NCI-H69 (cell line): ENCODE measurements at places on chromosomes 5 and 9.
A peak's percentile ranks its signal among the peaks of the same experiment; 100 is the strongest.

- no peak for DNase-seq
These were observed 6.3 kb downstream of the SLIT3 start for GRCh38 chr5:169294621-169295020.

DNA sequence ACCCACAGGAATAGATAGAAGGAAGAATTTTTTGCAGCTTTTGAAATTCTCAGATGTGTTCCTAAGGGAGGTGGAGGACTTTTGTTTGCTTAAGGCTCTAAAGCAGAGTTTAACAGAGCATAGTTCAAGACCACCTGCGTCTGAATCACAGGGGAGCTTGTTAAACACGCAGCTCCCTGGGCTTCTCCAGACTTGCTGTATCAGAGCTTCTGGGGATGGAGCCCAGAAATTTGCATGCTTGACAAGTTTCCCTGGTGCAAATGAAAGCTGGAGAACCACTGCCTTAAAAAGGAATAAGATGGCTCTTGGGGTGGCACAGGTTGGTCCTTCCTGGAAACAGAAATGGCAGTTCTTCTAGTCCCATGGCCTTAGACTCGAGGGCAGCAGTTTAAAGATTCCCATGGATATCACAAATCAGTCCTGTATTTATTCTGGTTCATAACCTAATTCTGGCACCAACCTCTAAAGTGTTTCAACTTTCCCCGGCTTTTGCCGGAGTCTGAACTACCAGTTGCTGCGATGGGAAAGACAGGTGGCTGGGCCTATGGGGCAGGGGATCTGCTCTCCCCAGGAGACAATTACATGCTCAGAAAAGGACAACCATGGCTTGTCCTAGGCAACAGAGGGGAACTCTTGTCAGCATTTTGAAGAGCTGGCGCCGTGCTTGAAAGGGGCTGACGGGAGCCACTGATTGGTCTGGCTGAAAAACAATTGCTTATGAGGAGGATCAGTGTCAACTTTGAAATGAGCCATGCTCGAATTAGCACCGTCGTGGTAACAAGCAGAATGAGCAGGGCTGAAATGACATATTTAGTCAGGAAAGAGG lies 599.6 kb downstream of the CCDC171 start:
- peak; percentile 29 for DNase-seq

DNA sequence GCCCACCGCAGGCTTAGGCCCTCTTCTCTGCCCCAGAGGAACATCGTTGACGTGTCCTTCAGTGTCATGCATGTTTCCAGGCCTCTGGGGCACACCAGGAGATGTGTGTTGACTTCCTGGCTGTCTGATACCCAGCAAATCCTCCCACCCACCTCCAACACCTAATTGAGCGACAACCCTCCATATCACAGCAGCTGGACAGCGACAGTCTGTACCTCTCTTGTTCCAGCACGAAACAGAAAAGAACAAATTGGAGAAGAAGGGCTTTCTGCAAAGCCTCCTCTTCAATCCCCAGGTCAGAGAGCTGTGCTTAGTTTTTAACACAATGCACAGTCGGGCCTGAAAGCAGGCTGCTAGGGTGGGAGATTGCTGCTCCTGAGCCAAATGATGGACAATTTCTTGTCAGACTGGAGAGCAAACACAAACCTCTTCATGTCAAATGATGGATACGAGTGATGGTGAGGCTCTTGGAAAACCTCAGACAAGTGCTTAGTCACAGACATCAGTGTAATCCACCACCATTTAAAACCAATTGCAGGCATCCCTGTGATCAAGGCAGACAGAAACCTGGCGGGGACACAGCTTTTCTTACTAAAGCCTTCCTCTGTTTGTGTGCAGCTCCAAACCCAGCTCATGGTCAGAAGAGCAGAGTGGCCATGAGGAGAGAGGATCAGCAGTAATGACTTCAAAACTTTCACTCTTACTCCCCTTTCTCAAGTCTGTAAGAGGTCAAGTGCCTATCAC lies 110.6 kb downstream of the EBF1 start:
- DNase-seq = no peak

- DNase-seq = no peak
These were observed 9.6 kb downstream of the ACSL6 start for GRCh38 chr5:132001647-132002561.

GRCh38 chr9:133979273-133979920 lies 12.7 kb downstream of the VAV2 start:
- no peak for DNase-seq

DNA sequence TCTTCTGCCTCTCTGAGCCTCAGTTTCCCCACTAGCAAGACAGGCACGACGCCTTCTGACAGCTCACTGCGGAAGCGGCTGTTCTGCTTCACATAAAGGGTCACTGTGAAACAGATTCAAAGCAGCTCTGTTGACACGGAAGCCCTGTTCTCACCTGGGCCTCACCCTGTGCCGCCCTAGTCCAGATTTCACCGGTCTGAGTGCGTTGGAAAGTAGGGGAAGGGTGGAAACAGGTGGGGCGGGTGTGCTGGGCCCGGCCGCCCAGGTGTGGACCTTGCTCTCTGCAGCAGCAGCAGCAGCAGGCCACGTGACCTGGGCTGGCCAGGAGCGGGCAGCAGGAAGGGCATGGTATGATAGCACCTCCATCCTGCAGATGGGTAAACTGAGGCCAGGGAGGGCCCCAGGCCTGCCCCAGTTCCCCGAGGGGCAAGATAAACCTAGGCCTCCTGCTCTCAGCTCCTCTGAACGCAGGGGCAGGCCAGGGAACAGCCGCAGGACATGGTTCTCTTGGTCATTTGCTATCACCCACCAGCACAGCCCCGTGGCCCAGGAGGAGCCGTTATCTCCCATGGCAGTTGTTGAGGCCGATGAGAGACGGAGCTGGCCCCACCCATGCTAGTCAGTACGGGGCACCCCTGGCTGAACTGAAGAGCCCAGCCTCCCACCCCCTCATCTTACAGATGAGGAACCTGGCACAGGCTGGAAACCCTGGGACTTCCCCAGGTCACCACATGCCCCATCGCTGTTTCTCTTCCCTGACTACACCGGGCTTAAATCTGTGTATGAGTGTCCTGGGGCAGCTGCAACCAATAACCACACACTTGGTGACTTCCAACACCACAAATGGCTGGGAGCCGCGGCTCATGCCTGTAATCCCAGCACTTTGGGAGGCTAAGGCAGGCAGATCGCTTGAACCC lies 12.1 kb downstream of the PTGES2 start:
- DNase-seq = no peak

DNA sequence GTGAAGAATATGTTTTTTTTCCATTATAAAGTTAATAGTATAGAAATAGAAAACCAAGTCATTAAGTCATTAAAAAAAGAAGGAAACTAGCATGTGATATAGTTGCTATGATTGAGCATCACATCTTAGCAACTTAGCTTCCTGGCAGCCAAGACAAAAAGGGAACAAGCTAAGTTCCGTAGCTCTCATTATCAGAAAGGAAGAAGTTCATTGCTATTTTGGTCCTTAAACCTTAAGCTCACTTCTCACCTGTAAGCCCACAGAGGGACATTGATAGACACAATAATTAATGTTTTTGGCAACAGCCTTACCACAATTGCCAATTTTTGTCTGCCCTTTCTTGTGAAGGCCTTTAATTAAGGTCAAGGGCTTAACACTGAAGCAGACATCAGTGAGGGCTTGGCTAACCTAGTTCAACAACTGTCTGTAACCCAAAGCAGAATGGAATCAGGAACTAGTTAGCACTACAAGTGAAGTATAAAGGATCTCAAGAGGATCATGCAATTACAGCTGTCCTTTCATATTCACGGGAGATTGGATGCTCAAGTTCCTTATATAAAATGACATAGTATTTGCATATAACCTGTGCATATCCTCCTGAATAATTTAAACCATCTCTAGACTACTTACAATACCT lies 24.0 kb upstream of the KLF4 start:
- DNase-seq = no peak

DNA sequence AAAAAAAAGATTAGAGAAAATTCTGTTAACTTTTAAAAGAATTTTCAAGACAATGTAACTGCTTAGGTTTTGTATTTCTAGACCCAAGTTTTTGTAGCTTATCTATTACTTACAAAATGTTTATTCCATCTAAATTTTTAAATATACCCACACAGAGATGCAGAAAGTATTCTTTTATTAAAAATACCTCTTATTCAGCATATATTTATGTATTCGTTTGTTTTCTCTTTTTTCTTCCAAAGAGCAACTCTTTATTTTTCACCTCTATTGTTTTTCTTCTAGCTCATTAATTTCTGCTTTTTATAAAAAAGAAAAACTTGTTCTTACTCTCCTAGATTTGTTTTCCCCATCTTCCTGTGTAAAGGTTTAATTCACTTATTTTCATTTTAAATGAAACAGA lies 180.3 kb downstream of the ZDHHC21 start:
- DNase-seq = no peak

DNA sequence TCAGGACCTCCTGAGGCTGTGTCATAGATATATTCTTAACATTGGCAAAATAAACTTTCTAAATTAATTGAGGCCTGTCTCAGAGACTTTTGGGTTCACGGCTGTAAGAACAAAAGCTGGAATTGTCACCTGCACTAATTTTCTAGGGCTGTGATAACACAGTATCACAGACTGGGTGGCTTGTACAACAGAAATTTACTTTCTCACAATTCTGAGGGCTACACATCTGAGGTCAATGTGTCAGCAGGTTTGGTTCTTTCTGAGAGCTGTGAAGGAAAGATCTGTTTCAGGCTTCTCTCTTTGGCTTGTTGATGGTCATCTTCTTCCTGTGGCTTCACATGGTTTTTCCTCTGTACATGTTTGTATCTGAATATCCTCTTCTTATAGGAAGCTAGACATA lies 29.2 kb upstream of the NFIL3 start:
- no peak for DNase-seq

- DNase-seq = no peak
These were observed 740 bp upstream of the TRMT10B start for GRCh38 chr9:37752642-37753488.

- peak; percentile 97 for DNase-seq
These were observed at the start of gene CDH12 for GRCh38 chr5:22852807-22853660. CDH12 (minus strand) TSS chr5:22853344.

GRCh38 chr5:134525683-134526482 lies 413 bp downstream of the JADE2 start:
- peak; percentile 83 for DNase-seq

- DNase-seq = peak; percentile 6
These were observed 3.8 kb downstream of the GAS1 start for GRCh38 chr9:86943201-86944113.

GRCh38 chr9:16753256-16753655 lies 117.2 kb downstream of the BNC2 start:
- no peak for DNase-seq

- DNase-seq = peak; percentile 58
These were observed 3.6 kb upstream of the PAX5 start for GRCh38 chr9:37037503-37038301.

- no peak for DNase-seq
These were observed 28.1 kb downstream of the TGFBI start for GRCh38 chr5:136056771-136057335.
